ENCODE measurements at places on chromosomes 1 and 21.

DNA sequence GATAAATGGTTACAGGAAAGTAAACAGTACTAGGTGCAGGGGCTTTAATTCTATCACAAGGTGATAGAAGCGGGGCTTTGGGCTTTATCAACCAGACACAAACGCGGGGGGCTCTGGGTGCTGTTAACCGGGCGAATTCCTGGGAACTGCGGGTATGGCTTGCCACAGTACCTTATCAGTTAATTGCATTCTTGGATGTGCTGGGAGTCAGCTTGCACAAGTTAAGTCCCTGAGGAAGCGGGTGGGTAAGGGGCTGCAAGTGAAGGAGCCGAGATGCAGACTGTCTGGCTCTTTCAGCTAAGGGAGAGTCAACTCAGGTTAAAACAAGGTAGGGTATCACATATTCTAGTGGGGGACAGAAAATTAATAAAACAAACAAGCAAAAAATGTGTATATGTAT lies 661 bp downstream of the GBP4 start:
- no peak for DNase-seq

GRCh38 chr1:67827688-67828087 lies 5.6 kb downstream of the GNG12 start:
- no peak for DNase-seq

GRCh38 chr1:192762265-192762664 lies 46.6 kb upstream of the RGS2 start:
- no peak for DNase-seq

DNA sequence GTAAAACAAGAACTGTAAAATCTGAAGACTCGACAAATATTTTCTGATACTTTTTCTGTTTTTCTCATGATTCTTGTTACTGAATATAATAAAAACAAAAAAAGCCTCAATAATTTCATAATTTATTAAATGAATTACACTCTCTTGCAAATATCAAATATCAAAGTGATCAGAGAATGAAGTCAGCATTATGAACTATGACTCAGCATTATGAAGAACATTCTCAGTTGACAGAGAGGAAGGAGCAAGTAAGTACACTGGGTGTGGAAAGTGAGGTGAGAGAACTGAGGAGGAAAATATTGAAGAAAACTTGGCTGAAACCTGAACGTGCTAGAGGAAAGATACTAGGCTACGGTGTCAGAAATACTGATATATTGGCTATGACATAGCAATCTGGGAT lies 529.5 kb downstream of the KCNT2 start:
- no peak for DNase-seq

GRCh38 chr21:33902349-33902748 lies 13.3 kb downstream of the ATP5PO start:
- no peak for DNase-seq

DNA sequence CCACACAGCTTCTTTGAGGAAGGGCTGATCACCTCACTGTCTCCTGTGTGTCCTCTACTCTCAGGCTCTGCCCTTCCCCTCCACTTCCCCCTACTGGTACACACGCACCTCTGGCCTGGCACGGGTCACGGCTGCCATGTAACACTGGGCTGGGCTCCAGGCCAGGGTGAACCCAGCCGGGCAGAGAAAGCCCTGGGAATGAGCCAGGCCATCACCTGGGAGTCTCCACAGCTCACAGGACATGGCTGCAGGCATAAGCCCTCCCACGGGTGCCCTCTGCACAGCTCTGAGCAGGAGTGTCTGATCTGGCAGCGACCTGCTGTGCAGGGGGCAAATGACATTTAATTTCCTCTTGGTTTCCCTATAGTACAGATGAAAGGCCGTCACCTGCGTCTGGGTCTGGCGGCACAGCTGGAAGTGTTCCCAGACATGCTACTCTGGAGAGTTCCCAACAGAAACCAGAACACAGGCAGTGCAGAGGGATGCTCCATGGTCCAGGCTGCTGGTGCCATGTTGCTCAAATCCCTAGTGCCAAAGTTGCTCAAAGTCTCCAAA lies 61.2 kb downstream of the ERI3 start:
- no peak for DNase-seq

GRCh38 chr1:151574575-151575529 lies 34.7 kb downstream of the TUFT1 start:
- DNase-seq: no peak

GRCh38 chr1:100882698-100883097 lies 11.9 kb downstream of the EXTL2 start:
- DNase-seq: no peak

DNA sequence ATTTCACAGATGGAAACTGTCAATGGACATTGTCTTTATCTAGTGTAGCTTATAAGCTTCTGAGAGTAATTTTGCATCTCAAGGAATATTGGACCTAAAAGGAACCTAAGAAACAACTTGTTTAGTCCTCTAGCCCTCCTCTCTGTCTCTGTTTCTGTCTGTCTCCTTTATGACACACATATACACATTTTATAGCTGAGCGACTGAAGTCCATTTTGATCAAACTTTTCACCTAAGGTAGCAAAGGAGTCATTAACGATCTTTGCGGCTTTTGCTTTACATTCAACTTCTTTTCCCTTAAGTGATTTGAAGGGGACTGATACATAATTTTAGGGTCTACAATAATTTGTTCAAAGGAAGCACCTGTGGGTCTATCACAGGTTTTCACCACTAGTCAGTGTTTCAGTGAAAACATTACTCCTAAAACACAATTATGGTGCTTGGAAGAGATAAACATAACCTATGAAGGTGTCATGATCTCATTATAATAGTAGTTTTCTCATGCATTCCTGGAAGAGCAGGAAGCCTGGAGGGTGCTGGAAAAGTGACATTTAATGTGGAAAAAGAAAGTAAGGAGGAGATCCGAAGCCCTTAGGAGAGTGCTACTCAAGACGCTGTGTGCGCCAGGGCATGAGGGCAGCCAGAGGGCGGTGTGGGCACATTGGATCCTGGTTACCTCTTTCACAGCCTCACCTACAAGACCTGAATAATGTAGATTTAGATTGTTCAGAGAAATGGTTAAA lies 248.6 kb downstream of the DNM3 start:
- DNase-seq: peak; percentile 14

DNA sequence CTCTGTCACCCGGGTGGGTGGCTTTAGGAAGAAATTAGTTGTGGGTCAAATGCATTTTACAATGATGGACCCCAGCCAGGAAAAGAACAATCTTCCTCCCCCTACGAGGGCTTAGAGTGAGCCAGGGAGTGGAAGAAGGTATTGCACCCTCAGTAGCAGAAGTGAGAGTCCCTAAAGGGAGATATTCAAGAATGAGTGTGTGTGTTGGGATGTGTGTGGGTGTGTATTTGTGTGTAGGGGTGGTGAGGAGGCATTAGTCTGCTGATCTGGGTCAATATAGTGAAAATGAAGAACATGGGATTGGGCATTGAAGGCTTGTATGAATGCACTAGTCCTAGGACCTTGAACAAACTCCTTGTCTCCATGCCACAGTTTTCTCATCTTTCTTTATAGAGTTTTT lies 85.2 kb upstream of the RUNX1 start:
- DNase-seq: no peak

GRCh38 chr1:145711213-145711651 lies 4.1 kb upstream of the PDZK1 start:
- DNase-seq: no peak

GRCh38 chr1:153364156-153364555 lies 6.5 kb downstream of the S100A9 start:
- no peak for DNase-seq

DNA sequence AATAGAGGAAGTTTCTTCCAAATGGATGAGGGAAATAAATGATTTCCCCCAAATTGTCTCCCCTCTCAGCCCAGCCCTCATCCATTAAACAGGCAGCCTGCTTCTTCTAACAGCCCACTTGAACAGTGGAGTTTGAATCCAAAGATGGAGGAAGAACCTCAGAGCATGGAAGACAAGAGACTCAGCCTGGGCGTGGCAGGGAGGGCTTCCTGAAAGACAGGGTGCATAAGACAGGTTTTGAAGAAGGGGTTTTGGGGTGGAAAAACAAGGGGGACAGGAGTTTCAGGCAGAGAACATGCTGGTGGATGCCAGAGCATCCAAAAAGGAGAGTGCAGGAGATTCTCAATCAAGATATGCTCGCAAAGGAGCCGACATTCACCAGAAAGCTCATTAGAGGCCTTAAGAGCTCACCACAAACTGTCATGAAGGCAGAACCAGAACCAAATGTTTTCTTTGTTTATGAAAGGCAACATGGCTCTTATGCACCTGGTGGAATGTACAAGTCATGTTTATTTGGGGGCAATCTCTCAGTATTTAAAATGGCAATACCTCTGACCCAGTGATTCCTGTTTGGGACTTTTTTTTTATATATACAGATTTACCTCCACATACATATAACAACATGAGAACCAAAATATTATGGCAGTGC lies 26.5 kb upstream of the TSPEAR start:
- DNase-seq: no peak

DNA sequence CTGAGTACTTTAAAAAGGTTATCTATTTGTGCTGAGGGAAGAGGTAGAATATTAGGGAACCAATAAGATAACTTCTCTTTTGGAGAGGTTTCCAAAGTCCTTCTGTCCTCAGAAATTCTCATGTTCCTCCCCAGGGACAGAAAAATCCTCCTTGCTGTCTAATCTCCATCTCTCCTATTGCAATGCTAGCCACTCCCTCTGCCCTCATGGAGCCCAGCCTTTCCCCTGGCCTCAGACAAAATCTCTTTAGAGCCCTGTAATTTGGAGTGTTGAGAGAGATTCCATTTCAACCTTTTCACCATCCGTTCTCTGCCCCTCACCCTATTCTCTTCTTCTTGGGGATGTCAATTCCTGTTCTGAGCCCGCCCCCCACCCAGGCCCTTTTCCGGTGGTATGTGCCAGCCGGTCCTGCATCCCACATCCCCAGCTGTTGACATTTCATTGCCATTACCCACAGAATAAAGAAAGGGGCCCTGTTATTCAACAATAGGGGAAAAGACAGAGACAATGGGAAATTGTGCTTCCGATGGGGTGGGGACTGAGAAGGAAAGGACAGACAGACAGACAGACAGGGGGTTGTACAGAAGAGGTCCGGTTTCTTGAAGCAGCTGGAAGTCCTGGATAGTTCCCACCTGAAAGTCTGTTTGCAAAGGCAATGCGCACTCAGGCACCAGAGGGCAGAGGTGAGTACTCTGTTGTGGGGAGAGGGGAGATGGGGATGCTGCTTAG lies at the start of gene HAPLN2:
HAPLN2 (plus strand) TSS at position 563 of the 729 bp plus-strand sequence. CDS start 4,076 bp downstream, outside the sequence.
- DNase-seq: no peak

DNA sequence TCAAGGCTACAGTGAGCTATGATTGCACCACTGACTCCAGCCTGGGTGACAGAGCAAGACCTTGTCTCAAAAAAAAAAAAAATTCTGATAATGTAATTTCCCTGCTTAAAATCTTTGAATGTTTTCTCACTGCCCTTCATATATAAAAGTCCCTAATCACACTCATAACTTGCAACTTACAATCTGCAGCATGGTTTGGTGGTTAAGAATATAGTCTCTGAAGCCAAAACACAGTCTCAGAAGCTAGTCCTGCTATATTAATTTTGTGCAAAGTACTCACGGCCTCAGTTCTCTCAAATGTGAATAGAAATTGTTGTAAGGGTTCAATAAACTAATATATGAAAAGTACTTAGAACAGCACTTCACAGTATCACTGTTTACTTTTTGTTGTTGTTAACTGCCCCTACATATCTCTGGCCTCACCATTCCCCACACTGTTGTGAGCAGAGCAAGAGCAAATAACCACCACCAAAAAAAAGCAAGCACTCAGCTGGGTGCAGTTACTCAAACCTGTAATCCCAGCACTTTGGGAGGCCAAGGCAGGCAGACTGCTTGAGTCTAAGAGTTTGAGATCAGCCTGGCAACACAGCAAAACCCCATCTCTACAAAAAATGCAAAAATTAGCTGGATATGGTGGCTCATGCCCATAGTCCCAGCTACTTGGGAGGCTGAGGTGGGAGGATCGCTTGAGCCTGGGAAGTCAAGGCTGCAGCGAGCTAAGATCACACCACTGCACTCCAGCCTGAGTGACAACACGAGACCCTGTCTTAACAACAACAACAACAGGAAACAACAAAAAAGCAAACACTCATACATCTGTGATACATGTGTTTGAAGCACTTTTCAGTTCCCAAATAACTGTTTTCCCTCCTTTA lies 22.4 kb downstream of the ASH1L start:
- DNase-seq: no peak

DNA sequence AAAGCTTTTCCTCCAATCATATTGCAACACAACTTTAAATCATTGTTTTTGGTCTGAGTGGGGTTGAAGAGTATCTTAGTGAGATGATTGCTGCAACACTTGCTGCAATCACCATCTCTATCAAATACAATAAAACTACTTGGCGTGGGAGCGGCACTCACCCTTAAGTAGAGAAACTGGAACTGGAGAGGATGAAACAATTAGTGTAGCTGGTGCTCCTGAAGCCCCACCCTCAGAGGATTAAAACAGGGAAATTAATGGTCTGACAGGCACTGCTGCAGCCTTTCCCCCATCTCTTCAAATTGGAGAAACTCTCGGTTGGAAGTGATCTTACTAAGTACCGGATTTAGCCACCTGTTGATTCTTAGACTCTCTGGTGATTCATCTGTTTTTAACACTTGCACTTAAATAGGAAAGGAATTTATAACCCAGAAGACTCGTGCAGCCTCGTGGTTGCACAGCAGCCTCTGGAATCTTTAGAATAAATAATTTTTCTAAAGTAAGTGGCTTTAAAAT lies 80.5 kb upstream of the KIF26B start:
- no peak for DNase-seq

DNA sequence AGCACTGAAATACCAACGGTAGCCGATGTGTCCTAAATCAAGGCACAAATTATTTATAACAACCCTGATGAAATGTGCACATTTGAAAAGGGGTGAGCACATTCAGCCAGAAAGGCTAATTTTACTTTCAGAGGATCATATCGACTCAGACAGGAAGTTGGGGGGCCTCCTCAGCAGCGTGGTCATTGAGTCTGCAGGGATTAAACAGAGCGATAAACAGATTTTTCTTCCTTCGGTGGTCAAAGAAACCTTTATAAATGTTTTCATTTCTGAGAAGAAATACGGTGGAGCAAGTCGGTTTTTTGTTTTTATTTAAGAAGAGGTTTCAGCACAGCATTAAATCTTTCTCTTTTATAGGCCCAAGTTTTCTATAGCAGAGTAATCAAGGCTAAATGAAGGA lies 45.7 kb downstream of the PGM1 start:
- no peak for DNase-seq

- no peak for DNase-seq
These were observed 16.1 kb downstream of the SLC6A9 start for GRCh38 chr1:44015206-44015605.

DNA sequence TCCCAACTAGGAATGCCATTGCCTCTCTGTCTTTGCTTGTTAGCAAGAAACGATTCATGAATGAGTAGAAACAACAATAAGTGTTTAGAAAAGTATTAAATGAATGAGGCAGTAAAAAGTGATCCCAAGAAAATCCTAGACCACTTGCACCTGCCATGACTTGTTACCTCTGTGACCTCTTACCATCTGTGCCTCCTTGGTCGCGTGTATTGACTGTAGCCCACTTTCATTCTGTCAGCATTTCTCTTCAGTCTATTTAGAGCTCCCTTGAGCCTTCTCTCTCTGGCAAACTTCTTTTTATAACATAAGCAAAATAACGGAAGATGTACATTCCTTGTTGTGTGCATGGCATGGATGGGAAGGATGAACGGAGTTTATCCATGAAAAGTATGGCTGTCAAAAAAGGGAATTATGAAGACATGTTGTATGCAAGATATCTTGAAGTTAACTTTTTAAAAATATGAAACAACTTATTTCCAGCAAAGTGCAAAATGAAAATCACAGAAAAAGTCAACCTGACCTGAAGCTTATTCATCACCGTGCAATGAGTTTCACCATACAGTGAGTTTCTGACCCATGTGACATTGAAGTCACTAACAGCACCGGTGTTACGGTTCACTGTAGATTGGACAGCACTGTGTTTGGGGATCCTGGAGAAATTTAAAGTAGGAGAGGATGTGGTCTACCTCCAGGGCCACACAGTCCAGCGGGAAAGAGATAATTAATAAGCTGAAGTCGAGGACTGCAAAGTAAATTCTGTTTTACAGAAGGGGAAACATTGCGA lies 47.7 kb downstream of the KCNK1 start:
- no peak for DNase-seq
